Fibroblast of mammary gland (primary cell): ENCODE measurements at places on chromosomes 5 and 9.

GRCh38 chr9:25700430-25700829 is 22.2 kb upstream of the TUSC1 start:
- no peak for DNase-seq

DNA sequence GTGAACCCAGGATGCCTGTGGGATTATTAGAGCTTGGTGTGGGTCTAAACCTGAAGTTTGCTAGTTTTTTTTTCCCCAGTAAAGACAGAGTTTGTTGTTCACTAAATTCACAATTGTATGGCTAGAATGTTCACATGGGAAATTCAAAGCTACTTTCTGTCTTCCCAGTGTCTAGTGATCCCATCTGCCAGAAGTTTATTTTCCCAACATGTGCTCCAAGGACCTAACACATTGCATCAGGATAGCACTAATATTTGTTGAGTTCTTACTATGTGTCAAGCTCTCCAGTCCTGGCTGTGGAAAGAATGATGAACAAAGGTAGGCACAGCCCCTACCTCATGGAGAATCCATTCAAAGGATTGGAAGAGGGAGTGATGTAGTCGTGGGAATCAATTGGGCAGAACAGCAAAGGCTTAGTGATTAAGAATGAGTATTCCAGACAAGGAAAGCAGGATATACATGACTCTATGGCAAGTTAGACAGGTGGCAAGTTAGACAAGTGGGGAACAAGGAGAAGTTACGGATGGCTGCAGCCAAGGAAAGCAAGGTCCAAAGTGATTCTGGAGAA is 521.5 kb upstream of the WWC1 start:
- DNase-seq = no peak

- no peak for DNase-seq
These were observed 2.7 kb downstream of the EPB41L4B start for GRCh38 chr9:109317979-109318741.

- no peak for DNase-seq
These were observed 54.8 kb upstream of the NKD2 start for GRCh38 chr5:953535-954449.

DNA sequence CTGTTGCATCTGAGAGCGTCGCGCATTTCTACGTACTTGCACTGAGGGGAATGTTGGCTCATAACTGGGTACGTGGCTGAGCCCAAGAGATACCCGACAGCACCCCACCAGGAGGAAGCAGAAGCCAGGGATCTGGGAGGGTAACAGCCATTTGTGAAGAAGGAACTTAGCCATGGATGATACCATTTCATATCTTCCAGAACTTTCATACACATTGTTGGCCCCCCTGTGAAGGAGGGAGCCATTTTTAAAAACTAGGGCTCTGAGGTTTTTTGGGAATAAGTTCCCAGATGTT is 101.4 kb upstream of the SLC44A1 start:
- DNase-seq = no peak

GRCh38 chr9:38732885-38733284 is 13.0 kb upstream of the FAM240B start:
- no peak for DNase-seq

DNA sequence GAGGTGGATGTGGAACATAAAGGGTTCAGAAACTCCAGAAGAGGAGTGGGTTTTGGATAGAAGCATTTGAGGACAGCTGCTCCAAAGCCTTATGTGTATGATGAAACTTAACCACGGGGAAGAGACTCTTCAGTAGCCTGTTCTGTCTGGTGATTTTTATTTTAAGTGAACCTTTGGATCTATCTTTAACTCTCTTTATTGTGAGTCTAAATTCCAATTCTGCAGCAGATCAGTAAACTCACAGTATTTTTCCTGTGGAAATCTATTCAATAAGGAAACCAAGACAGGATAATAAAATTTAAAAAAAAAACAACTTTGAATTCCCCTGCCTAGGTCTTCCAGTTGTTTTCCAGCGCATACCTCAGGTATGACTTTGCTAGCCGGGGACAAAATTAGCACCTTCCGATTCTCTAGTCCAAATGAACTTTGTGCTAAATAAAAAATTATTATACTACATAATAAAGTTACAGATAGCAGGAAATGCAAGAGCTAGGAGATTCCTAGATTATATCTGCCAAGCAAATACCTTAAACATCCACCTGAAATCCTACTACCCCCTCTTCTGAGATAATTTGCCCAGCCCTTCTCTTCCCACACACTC is 101.9 kb downstream of the NLN start:
- no peak for DNase-seq

- DNase-seq = no peak
These were observed 243.4 kb downstream of the MLLT3 start for GRCh38 chr9:20378851-20379250.

DNA sequence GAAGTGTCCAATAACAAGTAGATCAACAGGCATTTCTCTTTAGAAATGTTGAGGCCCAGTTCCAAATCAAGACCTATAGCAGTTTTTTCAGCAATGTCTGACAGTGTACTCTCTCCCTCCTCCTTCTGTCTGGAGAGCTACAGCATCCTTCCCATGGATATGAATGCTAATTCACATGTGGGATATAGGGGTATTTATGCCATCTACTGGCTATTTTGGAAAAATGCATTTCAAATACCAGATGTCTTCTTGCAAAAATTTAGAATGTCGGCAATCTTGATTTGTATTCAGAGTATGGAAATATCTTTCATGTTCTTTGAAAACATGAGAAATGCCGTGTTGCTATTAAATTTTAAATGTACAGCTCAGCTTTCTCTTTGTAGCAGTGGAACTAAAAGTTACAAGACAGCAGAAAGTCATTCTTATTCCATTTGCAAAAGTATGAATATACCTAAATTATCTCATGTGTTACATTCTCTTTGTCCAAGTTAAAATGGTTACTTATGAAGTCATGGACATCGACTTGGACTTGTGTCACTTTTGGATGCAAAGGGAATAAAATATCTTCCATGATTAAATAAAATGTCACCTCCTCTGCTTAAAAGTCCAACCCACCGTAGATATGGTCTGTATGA is 647.8 kb downstream of the TAF11L14 start:
- peak; percentile 63 for DNase-seq

GRCh38 chr9:127884427-127884911 is 7.0 kb upstream of the AK1 start:
- DNase-seq = no peak

DNA sequence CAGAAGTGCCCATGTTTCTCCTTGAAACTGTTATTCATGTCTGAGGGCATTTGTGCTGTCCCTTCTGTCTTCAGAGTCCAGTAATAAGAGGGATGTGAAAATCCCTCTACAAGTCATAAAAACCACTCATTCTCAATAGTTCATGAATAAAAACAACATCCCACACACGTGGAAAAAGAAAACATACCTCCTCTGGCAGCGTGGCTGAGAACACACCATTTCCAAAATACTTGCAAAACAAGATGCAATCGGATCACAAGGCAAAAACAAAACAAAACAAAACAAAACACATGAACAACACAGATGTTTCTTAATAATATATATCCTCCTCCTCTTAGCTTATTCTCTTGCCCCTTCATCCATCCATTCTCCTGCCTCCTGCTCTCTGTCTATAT is 71.0 kb upstream of the EQTN start:
- DNase-seq = peak; percentile 52

DNA sequence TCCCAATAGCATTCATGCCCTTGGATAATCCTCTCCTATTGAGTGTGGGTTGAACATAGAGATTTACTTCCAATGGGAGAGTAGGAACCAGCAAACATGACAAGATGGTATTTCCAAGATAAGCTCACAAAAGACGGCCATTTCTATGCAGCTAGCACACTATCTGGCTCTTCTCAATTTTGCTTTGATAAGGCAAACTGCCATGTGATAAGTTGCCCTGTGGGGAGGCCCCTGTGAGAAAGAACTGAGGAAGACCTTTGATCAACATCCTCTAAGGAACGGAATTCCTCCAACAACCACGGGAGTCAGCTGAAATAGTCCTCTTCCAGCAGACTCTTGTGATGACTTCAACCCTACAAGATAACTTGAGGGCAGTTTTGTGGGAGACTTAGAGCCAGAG is 211.9 kb upstream of the TRPM3 start:
- no peak for DNase-seq

DNA sequence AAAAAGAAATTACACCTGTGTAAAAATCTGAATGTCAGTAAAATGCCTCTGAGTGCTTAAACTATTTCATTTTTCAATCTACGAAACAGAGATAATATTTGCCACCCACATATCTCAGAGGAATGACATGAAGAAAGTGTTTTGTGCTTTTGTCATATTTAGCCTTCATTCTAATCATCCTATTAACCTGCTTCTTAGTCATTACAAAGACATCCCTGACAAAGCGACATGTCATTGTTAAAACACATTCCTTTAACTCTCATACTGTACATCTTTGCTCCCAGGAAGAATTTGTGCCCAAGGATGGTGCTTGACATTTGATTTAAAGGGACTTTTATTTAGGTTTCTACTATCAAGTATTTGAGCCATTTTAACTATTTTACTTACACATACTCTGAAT is 275.9 kb downstream of the DMRTA1 start:
- peak; percentile 1 for DNase-seq

- no peak for DNase-seq
These were observed 212.9 kb downstream of the ACTL7B start for GRCh38 chr9:108642871-108643270.

- DNase-seq = no peak
These were observed 65.3 kb upstream of the PPP1R26 start for GRCh38 chr9:135414293-135414692.

- no peak for DNase-seq
These were observed 49.3 kb downstream of the CTNND2 start for GRCh38 chr5:11854936-11855335.

DNA sequence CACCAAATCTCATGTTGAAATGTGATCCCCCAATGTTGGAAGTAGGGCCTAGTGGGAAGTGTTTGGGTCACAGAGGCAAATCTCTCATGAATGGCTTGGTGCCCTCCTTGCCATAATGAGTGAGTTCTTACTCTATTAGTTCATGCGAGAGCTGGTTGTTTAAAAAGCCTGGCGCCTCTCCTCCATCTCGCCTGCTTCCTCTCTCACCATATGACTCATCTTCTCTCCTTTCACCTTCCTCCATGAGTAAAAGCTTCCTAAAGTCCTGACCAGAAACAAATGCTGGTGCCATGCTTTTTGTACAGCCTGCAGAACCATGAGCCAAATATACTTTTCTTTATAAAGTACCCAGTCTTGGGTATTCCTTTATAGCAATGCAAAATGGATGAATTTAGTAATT is 20.9 kb upstream of the ARHGAP26 start:
- peak; percentile 82 for DNase-seq

- no peak for DNase-seq
These were observed 524.9 kb upstream of the ITGA1 start for GRCh38 chr5:52262844-52263243.

DNA sequence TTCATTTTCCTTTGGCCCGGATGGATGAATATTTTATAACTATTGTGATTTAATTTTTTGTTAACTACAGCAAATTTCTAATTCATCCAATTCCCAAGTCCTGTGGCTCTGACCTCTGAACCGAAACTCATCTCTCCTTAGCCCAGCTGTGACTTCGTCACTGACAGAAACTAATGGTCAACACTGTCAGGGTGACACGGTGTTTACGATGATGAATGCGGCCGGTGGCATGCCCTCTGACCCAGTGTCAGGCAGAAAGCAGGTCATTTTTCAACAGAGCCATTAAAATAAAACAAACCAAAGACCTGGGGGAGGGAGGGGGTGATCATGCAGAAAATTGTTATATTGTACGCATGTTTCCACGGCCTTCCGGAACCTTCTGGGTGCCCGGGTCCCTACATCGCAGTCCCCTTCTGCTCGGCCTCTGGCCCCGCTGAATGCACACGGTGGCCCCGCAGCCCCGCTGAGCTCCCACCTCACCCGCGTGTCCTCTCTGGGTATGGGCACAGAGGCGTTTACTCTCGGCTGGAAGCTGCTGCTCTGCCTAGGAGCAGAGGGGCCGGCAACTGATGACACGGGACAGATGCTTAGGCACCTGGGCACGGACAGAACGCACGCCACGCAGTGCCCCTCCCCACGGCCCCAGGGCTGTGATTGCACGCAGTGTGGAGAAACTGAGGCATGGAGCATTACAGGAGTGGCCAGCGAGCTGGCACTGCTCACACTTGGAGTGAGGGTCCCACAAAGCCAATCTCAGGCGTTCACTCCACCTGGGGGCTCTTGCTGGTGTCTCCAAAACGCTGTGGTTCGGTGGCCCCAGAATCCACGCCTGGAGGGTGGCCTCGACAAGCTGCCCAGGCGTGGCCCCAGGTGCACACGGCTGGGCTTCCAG is 8.1 kb downstream of the CCDC187 start:
- DNase-seq = no peak

DNA sequence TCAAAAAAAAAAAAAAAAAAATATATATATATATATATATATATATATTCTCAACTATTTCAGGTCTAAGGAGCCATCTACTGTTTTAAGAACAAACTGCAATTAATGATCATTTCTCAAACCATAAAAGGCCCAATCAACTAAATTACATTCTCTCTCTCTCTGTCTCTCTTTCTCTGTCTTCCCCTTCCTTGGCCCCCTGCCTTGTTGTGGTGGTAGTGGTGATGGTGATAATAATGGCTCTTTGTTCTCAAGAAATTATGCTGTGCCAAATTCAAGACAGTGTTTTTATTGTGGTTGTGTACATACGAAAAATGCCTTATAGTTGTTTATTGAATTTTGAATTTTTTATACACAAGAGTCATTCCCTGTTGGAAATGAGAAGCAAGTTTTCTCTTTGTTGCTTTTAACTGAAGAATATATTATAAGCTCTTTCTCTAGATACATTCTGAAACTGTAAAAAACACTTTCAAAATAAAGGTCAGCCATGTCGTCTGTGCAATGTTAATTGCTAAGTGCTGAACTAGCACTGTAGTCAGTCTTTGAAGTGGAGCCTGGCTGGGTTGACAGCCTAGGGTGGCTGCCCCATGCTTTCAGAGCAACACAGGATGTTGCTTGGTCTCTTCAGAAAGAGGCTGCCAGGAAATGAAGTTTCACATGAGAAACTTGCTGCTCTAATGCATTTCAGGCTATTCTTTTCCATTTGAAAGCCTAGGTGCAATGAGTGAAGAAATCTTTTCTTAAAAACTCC is 96.0 kb downstream of the HINT1 start:
- no peak for DNase-seq

DNA sequence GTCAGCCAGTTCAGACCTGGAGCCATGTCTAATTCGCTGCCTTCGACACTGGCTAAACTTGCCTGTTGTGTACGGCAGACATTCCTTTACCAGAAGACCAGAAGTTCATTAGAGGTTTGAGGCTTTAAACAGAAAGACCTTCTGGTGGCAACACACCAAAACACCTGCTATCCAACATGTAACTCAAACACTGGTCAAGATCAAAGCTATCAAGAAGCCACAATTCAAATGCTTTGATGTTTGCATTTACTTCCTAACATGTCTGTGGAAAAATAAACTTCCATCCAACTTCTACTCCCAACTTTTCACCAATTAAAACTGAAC is 91.0 kb upstream of the RETREG1 start:
- DNase-seq = no peak

- DNase-seq = peak; percentile 10
These were observed 808.1 kb downstream of the EFNA5 start for GRCh38 chr5:106862450-106863193.

GRCh38 chr5:38765399-38765861 is 80.4 kb upstream of the OSMR start:
- DNase-seq = no peak

- DNase-seq = no peak
These were observed 32.4 kb downstream of the RASEF start for GRCh38 chr9:83030391-83031107.
